ENCODE measurements at places on chromosomes 16 and 17.

DNA sequence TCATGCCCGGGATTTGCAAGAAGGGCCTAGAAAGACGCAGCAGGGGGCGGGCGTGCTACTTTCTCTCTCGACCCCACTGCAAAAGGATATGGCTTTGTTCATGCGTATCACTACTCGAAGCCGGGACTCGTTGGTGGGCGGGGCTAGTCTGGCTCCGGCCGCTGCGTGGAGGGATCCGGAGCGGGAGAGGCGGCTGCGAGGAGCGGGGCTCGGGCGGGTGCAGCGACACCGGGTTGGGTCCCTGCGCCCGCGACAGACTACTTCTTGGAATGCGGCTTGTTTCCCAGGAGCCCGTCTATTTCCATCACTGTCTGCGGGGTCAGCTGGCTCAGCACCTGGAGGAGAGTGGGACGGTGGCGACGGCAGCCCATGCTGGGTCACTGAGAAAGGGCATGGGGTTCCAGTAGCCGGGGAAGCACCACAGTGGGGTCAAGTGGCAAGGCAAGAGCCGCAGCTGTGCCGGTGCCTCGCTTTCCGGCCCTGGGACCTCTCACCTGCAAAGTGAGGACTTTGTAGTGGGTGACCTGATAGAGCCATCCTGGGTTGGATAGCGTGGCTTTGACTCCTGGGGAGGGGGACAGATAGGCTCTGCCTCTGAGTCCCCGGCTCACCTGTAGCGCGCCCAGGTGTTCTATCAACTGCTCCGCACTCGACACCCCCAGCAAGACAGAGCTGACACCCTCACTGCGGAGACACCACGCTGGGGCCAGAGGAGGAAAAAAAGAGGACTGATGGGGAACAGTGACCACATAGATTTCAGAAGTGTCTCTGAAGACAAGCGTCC is 6.6 kb downstream of the KCNAB3 start:
- DNase-seq = peak; percentile 62

DNA sequence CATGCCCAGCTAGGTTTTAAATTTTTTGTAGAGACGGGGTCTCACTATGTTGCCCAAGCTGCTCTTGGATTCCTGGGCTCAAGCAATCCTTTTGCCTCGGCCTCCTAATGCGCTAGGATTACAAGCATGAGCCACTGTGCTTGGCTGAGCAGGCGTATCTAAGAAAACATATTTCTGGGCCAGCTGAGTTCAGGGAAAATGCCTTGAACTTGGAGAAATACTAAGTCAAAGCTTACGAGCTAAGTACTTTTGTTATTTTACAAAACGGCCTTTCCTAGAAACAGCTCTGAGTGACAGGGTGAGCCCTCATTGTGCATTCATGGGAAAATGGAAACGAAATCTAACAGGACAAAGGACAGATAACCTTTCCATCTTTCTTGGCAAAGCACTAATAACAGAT is 24.7 kb downstream of the DNAI2 start:
- no peak for DNase-seq

DNA sequence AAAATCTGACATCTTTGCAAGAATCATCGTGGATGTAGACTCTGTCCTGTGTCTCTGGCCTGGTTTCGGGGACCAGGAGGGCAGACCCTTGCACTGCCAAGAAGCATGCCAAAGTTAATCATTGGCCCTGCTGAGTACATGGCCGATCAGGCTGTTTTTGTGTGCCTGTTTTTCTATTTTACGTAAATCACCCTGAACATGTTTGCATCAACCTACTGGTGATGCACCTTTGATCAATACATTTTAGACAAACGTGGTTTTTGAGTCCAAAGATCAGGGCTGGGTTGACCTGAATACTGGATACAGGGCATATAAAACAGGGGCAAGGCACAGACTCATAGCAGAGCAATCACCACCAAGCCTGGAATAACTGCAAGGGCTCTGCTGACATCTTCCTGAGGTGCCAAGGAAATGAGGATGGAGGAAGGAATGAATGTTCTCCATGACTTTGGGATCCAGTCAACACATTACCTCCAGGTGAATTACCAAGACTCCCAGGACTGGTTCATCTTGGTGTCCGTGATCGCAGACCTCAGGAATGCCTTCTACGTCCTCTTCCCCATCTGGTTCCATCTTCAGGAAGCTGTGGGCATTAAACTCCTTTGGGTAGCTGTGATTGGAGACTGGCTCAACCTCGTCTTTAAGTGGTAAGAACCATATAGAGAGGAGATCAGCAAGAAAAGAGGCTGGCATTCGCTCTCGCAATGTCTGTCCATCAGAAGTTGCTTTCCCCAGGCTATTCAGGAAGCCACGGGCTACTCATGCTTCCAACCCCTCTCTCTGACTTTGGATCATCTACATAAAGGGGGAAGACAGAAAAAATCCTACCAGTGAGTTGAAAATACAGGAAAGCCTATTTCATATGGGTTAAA is at the start of gene G6PC1:
G6PC1 (plus strand) TSS at position 340 of the 872 bp plus-strand sequence; CDS start at position 418, 78 bp downstream.
- DNase-seq = no peak

DNA sequence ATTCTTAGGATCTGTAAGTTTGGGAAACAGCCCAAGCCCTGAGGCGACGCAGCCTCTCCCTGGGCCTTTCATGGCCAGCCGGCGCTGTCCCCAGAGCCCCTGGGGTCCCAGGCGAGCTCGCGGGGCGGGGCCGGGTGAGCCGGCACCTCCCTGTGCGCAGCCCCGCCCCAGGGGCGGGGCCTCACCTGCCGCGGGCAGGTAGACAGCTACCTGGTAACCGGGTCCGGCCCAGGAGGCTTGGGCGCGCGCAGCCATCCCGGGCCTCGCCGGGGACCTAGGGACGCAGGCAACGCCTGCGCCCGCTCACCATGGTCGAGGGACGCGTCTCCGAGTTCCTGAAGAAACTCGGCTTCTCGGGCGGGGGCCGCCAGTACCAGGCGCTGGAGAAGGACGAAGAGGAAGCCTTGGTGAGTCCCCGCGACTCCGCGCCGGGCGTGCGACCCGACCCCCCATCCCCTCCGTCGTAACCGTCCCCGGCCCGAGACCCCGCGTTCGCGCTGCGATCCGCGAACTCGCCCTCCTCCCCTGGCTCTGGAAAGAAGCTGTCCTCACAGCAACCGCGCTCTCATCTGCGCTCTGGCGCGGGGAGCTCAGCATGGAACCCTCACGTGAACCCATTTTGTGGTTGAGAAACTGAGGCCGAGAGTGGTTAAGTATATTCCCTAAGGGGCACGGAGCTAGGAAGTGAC is at the start of gene ATP2C2:
ATP2C2 (plus strand) TSS at position 231 of the 689 bp plus-strand sequence; CDS start at position 309, 78 bp downstream.
- no peak for DNase-seq

- DNase-seq = no peak
These were observed 10.1 kb downstream of the DYNC1LI2 start for GRCh38 chr16:66741169-66741900.

- no peak for DNase-seq
These were observed 411.0 kb downstream of the WWOX start for GRCh38 chr16:78510496-78510895.

DNA sequence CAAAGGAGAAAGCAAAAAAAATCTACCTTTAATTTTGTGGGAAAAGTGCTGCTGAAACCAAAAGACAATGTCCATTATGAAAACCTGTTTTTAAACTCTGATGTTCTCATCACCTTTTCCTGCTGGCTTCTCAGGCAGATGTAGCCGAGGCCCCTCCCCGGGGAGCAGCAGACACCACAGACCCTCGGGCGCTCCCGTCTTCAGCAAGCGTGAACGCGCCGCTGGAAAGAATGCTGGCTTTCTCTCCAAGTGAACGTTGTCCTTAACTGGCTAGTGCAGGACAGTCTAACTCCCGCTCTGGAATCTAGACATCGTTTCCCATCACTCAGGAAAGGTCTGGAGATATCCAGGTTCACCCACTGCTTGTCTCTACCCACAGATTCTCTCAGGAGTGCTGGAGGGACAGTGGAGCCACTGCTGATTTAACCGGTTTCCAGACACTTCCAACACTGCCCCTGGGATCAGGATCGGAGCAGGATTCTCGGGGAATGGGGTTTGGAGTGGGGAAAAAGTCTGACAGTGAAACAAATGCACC is 211.2 kb downstream of the RBFOX3 start:
- no peak for DNase-seq

DNA sequence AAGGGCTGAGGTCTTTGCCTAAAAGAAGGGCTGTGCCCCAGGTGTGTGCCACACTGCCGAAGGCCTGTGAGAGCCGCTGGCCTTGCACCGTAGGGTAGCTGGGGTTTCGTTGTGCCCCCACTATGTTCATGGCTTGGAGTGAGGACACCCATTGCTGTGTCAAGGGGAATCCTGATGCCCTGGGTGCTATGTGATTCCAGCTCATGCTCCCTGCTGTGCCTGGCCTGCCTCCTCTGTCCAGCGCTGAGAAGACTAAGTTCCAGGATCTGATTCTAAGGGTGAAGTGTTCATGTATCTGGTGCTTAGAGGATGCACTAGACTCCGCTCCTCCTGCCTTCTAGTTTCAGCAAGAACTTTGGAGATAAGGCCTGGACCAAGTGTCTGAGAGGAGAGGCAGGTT is 47.4 kb downstream of the SREBF1 start:
- DNase-seq = no peak

DNA sequence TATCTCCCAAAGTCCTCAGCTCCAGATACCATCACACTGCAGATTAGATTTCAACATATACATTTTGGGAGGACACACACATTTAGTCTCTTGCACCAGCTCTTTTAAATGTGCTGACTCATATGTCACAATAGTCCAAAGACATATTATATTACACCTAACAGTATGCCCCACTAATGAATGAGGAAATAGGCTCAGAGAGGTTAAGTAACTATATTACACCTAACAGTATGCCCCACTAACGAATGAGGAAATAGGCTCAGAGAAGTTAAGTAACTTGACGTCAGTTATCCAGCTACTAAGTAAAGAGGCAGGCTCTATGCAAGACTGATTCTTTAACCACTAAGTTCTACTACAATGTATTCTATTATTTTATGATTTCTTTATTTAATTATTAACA is 9.7 kb downstream of the IRX6 start:
- no peak for DNase-seq

GRCh38 chr16:14050291-14051027 is 20.7 kb upstream of the MRTFB start:
- no peak for DNase-seq

GRCh38 chr17:58281511-58282011 is 826 bp upstream of the MPO start:
- no peak for DNase-seq

DNA sequence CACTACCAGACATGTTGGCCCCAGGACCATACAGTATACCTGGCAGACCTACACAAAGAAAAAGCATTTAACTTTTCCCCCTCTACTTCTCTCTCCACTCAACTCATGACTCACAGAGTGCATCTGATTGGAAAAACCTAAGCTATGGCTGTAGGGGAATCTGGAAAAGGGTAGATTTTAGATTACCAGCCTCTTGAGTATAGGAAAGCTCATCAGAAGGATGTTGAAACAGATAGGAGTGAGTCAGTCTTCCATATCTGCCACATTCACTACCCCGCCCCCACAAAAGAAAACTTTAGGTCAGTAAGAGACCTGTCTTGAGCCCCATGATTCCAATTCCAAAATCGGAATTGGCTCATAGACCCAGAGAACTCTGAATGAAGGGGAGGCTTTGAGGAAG is 12.3 kb downstream of the KRT9 start:
- no peak for DNase-seq

DNA sequence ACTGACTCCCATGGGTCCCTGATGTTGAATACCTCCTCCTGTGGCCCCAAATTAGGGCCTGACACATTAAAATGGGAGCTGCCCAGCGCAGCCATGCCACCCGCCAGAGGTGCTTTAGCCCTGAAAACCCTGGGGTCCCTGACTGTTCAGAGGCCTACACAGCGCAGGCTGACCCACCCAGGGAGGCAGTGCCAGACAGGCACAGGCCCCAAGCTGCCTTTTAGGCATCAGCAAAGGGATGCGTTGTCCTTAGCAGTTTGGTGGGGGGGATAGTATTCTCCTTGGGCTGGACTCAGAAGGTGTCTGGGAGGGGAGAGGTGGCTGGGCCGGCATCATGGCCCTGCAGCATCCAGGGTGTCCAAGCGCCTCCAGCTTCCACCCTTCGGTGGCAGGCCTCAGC is 1.4 kb downstream of the RAPGEFL1 start:
- DNase-seq = no peak

DNA sequence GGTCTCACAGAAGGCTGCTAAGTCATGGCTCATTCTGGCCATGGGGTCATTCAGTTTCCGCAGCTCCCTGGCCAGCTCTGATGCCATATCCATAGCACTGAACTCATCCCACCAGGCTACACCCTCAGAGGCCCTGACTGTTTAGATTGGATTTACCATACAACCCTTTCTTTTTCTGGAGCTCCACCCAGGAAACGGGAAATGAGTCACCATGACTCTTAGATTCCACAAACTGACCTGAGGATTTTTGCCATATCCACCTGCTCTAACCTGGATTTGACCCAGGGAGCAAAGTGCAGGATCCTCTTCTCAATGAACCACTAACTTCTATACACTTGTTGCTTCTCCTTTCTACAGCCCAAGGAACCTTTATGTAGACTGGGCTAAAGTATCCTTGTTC is 20.3 kb upstream of the CALB2 start:
- DNase-seq = no peak

- no peak for DNase-seq
These were observed 35.5 kb upstream of the RPH3AL start for GRCh38 chr17:388087-388486.

DNA sequence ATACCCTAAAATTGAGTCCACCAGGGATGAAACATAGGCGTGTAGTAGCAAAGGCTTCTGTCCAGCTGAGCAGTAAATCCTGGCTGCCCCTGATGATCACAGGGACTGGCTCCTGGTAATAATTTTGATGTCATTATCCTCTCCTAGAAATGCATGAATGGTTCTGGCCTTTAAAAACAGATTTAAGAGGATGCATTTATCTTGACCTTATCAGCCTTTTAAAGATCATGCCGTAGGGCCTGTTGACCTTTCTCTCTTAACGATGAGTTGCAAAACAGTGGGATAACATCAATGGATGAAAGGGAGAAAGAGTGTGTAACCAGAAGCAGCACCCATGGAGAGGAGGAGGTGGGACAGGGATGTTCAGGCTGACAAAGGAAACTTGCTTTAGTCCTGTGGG is 128.5 kb downstream of the CA10 start:
- DNase-seq = no peak

- DNase-seq = no peak
These were observed 4.8 kb downstream of the GNG13 start for GRCh38 chr16:795580-796229.

- no peak for DNase-seq
These were observed 77.4 kb upstream of the SMURF2 start for GRCh38 chr17:64739316-64740058.

DNA sequence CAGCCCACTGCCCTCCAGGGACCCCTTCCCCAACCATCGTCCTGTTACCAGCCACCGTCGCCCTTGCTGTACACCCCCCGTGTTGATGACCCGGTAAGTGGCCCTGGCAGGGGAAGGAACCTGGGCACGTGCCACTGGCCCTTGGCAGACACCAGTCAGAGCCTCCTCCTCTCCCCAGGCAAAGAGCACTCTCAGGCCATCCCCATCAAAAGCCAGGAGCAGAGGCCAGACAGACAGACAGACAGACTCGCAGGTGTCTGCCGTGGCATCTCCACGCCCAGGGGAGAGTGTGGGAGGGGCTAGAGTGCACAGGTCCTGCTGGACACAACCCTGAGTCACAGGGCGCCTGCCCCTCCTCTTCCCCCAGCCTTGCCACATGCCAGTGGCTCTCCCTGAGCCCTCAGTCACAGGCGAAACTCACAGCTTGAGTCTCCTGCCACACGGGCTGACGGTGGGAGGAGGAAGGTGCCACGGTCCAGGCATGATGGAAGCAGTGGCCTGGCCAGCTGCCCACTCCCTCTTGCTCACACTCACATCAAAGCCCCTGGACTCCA is 7.8 kb downstream of the CLCN7 start:
- no peak for DNase-seq
